ENCODE measurements at places on chromosomes 11 and 22.

DNA sequence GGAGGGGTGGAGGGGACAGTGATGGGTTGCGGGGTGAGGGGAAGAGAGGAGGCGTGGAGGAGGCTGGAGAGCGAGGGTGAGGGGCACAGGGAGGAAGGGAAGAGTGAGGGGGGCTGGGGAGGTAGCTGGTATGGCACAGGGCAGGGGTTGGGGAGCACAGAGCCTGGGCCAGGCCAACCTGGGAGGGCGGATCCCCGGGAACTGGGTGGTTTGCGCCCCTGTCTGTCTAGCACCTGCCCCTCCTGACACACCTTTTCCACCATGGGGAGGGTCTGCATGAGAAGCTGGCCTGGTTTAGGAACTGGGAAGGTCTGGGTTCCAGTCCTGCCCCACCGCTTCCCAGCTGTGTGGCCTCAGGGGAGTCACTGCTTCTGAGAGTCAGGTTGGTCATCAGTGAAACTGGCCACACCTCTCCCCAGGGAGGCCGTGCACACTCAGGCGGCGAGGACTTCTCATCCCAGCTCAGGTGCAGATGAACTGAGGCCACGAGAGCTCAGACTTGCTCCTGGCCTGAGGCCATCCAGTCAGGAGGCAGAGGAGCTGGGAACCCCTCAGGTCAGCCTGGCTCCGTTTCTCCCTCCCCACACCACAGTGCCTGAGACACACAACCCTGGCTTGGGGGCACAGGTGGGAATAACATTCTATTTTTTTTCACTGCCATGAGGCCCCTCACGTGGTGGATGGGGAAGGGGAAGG is 95.6 kb downstream of the PHF21B start:
- DNase-seq: no peak

DNA sequence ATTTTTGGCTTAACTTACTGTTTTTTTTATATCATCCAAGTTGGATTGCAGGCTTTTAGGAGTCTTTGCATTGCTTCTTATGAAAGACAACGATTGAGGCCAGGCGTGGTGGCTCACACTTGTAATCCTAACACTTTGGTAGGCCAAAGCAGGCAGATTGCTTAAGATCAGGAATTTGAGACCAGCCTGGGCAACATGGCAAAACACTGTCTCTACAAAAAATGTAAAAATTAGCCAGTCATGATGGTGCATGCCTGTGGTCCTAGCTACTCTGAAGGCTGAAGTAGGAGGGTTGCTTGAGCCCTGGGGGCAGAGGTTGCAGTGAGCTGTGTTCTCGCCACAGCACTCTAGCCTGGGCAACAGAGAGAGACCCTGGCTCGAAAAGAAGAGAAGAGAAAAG is 56.6 kb downstream of the BID start:
- DNase-seq: no peak

GRCh38 chr22:44809456-44809855 is 57.1 kb downstream of the ARHGAP8 start:
- no peak for DNase-seq

DNA sequence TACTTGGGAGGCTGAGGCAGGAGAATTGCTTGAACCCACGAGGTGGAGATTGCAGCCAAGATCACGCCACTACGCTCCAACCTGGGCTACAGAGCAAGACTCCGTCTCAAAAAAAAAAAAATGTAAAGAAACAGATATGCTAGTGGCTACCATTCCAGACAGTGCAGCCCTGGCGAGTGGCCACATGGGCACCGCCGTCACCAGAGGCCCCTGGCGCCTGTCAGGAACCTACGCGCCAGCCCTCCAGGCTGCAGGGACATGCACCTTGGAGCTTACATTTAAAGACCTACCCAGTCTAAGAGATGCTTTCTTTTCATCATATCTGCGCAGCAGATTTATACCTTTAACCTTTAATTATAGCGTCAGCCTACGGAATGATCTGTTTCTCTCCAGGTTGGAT is 37.2 kb upstream of the IGSF9B start:
- DNase-seq: no peak

GRCh38 chr11:112366777-112367176 is 106.1 kb upstream of the PLET1 start:
- no peak for DNase-seq

- DNase-seq: peak; percentile 79
Measured at GRCh38 chr22:49827853-49828598, at the start of gene BRD1. BRD1 (minus strand) TSS chr22:49827873; CDS start chr22:49824317, 3,556 bp downstream.

DNA sequence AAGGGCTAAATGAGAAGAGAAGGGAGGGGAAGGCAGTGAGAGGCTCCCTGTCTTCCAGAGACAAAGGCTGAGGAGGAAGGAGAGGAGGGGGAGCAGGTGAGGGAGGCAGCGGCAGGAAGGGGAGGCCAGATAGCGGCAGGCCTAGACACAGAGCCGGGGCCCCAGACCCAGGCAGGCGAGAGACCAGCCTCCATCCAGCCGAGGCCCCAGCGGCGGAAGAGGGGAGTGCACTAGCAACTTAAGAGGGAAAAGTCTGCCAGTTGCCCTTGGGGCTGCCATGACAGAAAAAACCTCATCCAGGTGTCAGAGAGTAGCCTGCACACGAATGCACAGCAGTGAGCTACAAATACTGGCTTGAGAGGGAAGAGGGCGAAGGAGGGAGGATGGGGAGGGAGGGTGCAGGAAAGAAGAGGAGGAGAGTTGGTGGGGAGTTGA is 46.7 kb downstream of the IGLL1 start:
- peak; percentile 41 for DNase-seq

GRCh38 chr11:76215941-76216340 is 9.6 kb upstream of the WNT11 start:
- DNase-seq: no peak

DNA sequence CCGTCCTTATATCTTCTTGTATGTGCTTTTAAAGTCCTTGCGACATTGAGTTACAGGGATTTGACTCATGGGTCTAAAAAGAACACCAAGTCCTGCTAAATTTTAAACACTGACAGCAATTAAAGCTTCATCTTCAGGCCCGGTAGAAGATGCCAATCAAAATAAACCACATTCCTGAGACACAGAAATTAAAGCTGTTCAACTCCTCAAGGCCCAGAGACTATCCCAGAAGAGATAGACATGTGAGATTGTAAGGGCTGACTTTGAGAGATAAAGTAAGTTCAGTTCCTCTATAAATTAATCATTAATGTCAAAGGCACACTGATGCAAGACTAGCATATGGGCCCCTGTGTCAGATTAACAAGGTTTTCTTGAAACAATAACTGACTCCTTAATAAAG is 49.8 kb downstream of the OSBPL5 start:
- DNase-seq: no peak

DNA sequence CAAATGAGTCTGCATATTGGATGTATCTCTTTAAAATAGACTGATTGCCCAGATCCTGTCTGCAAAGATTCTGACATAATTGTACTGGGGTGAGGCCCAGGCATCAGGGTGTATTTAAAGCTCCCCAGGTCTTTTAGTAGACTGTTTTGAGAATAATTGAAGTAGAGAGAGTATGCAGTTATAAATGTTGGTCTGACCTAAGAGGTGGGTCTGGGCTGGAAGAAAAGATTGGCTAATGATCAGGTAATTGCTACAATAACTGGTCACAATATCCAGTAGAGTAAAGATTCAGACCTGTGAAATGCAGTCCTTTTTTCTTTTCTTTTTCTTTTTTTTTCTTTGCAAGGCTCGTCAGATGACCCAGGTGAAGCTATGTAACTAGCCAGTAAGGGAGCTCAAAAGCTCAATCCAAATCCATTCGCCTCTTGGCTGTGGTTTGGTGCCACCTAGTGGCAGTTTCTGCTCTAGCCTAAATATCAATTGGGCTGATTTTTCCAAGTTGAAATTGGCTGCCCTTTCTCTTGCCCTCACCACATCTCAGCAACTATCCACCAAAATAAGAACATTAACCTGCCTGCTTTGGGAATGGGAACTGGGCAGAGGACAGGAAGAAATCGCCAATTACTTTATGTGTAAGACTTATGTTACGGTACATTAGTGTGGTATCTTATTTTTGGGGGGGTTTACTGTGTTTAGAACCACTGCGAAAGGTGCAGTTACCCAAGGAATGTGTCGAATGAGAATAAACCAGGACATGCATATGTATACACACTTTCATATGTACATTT is 45.9 kb downstream of the ZNF143 start:
- DNase-seq: peak; percentile 84

- no peak for DNase-seq
Measured at GRCh38 chr11:67647471-67647870, 3.1 kb downstream of the ACY3 start.

DNA sequence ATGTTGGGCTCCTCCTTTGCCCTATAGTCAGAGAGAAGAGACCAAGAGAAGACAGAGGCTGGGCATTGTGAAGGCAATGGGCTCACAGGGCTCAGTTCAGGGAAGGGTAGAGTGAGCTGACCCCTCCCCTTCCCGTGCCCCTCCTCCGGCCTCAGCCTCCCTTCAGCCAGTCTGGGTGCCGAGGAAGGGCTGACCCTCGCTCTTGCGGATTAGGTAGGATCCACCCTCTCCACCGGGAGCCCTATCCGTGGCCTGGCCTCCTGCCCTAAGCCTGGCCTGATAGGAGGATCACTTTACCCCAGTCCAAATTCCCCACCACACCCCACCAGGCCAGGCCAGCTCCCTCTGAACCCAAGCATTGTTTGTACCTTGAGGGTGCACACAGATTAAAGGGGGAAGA is 1.8 kb upstream of the PPP1R14B start:
- DNase-seq: no peak

DNA sequence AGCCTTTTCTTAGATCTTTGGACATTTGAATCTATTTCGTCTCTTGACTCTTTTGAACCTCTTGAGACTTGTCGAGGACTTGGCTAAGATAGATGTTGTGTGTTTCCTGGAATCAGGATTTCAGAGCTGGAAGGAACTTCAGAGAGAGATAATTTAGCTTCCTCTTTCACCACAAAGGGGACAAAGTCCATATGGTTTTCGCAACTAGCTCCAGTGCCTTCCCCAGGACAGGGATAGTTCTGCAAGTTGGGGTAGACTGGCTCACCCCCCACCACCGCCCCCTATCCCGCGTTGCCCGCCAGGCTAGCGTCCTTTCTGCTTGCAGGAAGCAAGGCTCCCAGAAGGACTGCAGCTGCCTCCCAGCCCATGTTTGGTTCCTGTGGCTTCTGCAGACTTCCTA is 75.7 kb upstream of the MYO18B start:
- no peak for DNase-seq

- DNase-seq: no peak
Measured at GRCh38 chr11:35477901-35478300, 47.5 kb downstream of the PAMR1 start.

GRCh38 chr11:103897160-103897936 is 139.1 kb upstream of the DDI1 start:
- DNase-seq: no peak

GRCh38 chr11:130124096-130124495 is 35.5 kb upstream of the ST14 start:
- DNase-seq: no peak

- no peak for DNase-seq
Measured at GRCh38 chr11:120030411-120030810, 107.5 kb downstream of the TRIM29 start.

- no peak for DNase-seq
Measured at GRCh38 chr11:2982214-2982613, 9.9 kb downstream of the NAP1L4 start.

DNA sequence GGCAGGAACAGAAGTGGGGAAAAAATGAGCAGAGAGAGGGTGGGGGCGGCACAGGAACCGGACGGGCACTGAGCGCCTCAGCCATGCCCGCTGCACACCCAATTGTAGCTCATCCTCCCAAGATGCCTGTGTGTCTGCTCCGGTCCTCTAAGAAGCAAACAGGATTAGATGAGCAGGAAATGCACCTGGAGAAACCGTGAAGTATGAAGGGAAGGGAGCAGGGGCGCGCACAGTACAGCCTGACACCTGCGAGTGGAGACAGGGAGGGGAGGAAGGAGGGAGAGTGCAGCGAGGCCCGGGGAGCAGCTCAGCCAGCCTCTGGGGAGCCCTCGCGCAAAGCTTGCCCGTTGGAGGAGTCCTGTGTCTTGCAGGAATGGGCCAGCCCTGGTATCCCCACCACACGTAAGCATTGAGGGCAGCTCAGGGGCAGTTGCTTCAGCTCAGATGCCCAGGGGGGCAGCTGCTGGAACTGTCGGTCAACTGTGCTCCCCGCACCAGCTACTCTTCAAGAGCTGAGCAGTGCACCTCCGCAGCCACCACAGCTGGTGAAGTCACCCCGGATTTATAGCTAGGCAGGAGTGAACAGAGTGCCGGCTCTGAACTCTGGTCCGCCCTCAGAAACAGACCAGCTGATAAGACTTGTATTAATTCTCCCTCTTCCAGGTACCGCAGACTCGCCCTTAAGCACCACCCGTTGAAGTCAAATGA is 7.0 kb downstream of the DNAJB13 start:
- no peak for DNase-seq

DNA sequence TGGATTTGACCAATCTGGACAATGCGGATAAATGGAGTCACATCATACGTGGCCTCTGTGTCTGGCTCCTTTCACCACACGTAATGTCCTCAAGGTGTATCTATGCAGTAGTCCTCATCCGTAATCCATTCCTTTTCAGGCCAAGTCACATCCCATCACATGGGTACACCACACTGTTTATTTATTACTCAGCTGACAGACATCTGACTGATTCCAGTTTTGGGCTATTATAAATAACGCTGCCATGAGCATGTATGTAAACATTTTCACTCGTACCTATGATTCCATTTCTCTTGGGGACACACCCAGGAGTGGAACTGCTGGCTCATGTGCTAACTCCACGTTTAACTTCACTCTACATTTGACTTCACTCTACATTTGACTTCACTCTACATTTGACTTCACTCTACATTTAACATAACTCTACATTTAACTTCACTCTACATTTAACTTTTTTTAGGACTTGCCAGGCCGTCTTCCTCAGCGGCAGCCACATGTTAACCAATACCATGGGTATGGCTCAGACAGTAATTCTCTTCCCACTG is 52.1 kb downstream of the SHANK2 start:
- DNase-seq: no peak

Measured in activated CD4-positive, alpha-beta T cell treated with anti-CD3 and anti-CD28 coated beads, Interleukin-2, Interleukin-6, amounts not matched to agents 100 ng/mL and 50 ng/mL, durations not matched to agents 16 hours and 8 hours (primary cell).